ENCODE measurements at places on chromosomes 5 and 9. TPM values are rescaled to one million over a fixed set of nuclear protein-coding genes. Genes with fewer than 3 reads are reported as not detected.

The MYMK gene
- total RNA-seq, result not detected

The ANKDD1B gene
- 0.63 TPM for total RNA-seq

The CNTNAP3 gene
- 2.5 TPM for total RNA-seq

The CBY3 gene
- total RNA-seq, result not detected

The ADRA1B gene
- 2.9 TPM for total RNA-seq

The CKMT2 gene
- total RNA-seq, result not detected

The IARS1 gene
- total RNA-seq, result 296 TPM

The COL27A1 gene
- 8.4 TPM for total RNA-seq

GRCh38 chr5:168978500-168978899 lies 322.4 kb downstream of the SLIT3 start:
- no peak for DNase-seq

GRCh38 chr5:34903260-34903659 lies 12.0 kb downstream of the RAD1 start:
- no peak for DNase-seq

- no peak for DNase-seq
These were observed 394.0 kb upstream of the KLF4 start for GRCh38 chr9:107883496-107884124.

DNA sequence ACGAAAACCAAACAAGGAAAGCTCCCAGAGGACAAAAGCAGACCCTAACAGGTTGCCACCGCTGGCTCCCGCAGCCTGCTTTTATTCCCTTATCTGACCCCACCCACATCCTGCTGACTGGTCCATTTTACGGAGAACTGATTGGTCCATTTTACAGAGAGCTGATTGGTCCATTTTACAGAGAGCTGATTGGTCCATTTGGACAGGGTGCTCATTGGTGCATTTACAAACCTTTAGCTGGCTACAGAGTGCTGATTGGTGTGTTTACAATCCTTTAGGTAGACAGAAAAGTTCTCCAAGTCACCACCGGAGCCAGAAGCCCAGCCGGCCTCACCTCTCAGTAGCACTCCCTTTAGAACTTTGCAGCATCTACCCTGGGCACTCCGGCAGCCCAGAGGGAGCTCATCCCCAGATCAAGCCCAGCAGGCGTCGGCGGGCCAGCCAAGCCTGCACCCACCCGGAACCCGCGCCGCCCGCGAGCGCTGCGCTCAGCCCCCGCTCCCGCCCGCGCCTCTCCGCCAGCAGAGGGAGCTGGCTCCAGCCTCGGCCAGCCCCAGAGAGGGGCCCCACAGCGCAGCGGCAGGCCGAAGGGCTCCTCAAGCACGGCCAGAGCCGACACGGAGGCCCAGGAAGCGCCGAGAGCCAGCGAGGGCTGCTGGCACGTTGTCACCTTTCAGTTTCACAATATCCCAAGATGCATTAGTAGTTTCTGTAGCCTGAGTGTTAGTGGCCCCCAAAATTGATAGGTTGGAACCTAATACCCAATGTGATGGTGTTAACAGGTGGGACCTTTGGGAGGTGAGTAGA lies 35.3 kb upstream of the CLPTM1L start:
- DNase-seq, result no peak

DNA sequence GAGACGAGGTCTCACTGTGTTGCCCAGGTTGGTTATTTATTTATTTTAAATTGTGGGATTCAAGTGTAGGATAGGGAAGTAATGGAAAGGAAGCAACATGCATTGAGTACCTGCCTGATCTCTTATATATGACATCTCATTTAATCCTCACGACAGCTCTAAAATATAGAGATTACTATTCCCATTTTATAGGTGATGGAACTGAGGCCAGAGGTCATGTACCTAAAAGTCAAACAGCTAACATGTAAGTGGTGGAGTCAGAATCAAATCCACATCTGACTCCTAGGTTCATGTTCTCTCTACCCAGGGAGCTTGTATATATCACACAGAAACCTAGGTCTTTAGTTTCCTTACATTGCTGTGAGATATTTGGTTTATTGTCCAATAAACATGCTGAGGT lies 26.1 kb upstream of the MATR3 start:
- DNase-seq, result no peak

DNA sequence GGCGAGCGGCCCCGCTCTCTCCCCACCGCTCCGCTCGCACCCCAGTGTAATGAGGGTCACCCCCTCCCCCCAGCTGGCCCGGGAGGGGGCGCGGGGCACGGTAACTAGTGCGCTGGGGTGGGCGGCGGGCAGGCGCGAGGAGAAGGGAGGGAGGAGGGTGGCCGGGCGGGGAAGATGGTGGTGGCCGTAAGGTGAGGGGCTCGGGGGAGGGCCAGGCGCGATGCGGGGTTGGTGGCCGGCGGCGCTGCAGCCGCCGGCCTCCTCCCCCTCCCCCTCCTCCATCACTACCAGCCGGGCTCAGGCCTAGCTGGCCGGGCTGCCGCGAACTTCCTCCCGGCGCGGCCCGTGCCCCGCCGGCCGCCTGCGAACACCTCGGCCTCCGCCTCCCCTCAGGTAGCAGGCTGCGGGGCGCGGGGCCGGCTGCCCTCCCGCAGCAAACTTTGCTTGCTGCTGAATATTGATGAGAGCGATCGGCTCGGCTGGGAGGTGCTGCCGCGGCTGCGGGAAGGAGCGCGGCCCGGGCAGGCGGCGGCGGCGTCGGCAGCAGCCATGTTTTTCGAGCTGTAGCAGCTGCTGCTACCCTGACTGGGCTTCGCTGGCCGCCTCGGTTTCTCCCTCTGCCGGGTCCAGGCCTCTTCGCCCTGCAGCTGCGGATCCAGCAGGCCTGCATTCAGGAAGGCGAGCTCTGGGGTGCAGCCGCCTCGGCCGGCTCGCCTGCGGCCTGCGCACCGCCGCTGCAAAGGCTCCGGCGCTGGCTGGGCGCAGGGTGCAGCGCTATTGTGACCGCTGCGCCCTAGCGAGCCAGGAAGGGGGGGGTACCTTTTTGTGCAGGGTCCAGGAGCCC lies 502 bp downstream of the NSD1 start:
- no peak for DNase-seq

- no peak for DNase-seq
These were observed 460.7 kb downstream of the NTRK2 start for GRCh38 chr9:85130260-85130659.

GRCh38 chr5:173451651-173452050 lies 123.4 kb upstream of the STC2 start:
- DNase-seq, result no peak

- no peak for DNase-seq
These were observed 31.7 kb downstream of the MTX3 start for GRCh38 chr5:79959407-79959806.

GRCh38 chr9:69173891-69174615 lies at the start of gene TJP2:
Gene TJP2, plus strand, starts transcription at chr9:69174277. Its CDS starts 96 bp downstream, at chr9:69174373.
- no peak for DNase-seq

- DNase-seq, result peak; percentile 63
These were observed 55.5 kb upstream of the ZNF354A start for GRCh38 chr5:178785999-178786398.

DNA sequence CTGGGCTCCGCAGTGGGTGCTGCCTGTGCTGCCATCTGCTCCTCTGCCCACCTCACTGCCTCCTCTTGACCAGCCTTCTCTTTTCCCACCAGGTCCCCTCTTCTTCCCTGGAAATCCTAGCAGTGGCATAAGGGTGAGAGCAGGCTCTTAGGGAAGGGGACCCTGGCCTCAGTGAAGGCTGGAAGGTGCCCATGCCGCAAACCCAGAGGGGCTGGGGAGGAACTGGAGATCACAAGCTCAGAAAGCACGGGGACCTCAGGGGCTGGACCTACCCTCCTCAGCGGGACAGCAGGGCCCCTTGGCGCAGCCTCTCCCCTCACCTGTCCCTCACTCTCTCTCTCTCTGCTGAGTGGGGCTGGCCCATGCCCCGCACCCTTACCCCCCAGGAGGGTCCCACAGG lies 144.4 kb upstream of the IRX2 start:
- DNase-seq, result no peak

- DNase-seq, result no peak
These were observed 15.5 kb downstream of the GNA14 start for GRCh38 chr9:77632652-77633051.

DNA sequence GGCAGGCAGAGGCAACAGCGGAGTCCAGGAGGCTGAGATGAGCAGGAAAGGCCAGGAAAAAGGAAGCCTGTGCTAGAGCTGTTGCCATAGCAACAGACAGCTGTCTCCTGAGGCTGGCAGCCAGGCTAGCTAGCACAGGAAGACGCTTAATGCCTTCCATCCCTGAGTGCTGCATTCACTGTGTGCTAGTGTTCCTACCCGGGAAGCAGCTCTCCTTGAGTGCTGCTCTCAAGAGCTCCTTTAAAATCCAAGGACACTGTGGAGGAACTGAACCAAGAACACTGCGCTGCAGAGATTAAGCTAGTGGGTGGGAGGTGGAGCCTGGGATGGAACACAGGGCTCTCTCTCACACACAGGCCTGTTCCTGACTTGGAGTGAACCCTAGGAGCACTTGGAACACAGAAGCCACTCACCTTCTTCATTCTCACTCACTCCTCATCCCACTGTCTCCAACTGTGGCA lies 53.5 kb upstream of the IL7R start:
- peak; percentile 10 for DNase-seq

DNA sequence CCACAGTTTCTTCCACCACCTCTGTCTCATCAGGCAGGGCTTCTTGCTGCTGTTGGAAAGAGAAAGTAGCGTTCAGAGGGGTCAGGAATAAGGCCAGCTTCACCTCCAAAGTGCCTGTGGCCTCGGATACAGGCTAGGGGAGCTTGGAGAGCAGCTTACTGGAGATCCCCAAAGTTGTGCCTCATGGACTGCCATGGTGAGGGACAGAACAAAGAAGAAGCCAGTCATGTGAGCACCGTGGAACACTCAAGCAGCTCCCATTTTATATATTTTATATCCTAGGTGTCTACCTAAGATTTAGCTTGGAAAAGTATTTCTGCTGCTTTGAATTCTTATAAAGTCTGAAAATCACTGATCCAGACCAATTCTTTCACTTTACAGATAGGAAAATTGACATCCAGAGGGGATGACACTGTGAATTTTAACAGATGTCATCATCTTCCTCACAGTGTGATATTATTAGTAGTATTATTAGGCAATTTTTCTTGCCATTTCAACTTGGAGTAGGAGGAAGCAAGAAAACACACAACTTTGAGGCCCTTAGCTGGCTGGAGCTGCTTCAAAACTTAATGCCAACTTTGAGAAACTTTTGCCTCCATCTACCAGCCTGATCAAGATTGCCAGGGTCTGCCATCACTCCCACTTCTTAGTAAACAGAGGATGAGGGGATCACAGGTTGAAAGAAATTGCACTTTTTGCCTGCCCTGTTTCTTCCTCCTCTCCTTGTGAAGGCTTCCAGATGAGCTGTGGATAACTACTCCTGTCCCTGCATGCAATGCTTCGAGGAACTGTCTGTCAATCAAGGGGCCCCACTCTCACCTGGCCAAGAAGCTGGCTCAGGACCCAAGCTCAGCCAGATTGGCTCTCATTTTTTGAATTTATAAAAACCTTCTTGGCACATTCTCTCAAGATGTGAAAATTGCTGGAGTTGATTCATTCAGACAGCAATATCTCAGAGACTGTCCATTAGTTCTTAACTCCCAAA lies 11.8 kb downstream of the SPARC start:
- DNase-seq, result no peak

- no peak for DNase-seq
These were observed 35.1 kb downstream of the FAM81B start for GRCh38 chr5:95426227-95426626.

DNA sequence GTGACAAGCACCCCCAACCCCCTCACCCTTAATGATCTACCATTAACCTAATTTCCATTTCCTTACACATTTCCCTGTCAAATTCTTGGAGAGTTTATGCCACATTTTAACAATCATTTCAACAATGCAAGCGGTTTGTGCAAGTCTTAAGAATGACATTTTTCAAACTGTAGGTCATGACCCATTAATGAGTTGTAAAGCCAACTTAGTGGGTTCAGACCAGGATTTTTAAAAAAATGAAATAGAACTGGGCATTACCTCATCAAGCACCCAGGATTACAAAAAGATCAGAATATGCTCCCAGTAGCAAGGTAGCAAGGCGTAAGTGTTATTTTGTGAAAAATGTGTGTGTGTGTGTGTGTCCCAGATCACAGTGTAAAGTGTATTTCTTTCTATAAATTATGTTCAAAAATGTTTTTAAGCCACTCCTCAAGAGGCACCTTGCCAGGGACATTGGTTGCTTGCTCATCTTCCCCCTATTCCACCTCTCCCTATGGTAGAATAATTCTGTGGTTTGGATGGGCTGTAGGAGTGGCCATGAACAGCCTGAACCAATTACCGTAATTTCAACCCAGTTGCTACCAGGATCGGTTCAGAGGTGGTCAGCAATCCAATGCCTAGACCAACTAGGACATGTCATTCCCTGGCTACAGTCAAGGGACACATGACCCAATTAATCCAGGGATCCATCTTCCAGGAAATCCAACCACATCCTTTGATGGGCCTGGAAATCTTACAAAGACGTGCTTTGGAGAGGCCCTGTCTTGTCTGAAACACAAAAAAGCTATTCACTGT lies 14.4 kb upstream of the TGFBR1 start:
- no peak for DNase-seq

DNA sequence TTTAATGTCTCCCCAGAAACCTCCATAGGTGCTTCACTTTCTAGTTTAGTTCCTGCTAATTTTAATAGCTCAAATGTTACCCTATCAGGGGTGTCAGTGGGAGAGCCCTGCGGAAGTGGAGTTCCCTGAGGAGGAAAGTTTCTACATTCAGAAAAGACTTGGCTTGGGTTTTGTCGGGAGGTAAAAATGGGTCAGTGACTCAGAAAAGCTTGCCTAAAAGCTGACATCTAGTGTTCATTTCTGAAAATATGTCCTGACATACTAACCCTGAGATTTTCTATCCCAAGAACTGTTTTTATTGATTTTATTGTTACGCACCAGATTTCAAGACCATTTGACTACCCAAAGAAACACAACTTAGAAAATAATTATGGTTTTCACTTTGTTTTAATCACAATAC lies 40.9 kb upstream of the GLDC start:
- DNase-seq, result no peak

- DNase-seq, result no peak
These were observed 29.4 kb upstream of the ATP6V1G1 start for GRCh38 chr9:114558027-114558675.
